Cortex of kidney (tissue), 1 donor: ENCODE measurements at places on chromosomes 6 and 20.

- DNase-seq, result no peak
Observed at GRCh38 chr6:125346201-125346925, 44.6 kb upstream of the HDDC2 start.

GRCh38 chr20:44584162-44584561 is 1.8 kb downstream of the PKIG start:
- no peak for DNase-seq

- no peak for DNase-seq
Observed at GRCh38 chr6:5706124-5707033, 300.3 kb downstream of the NRN1 start.

GRCh38 chr20:62959101-62959971 is 6.8 kb downstream of the SLC17A9 start:
- no peak for DNase-seq

- no peak for DNase-seq
Observed at GRCh38 chr6:68638230-68638900, 3.3 kb downstream of the ADGRB3 start.

DNA sequence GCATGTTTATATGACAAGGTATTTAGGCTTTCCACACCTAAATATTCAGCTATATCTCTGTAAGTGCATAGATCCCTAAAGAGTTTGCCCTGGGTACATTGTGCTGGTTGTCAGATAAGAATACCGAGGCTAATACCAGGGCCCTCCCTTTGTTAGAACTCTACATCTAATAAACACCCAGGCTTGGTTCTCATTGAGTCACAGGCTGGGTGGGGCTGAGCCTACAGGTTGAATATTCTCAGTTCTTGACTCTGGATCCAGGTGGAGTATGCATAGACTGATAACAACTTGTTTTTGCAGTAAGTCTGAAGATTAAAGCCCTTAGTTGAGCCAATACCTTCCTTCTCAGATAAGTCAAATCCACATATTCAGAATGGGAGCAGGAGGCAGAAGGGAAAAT is 312.2 kb upstream of the FLRT3 start:
- DNase-seq, result no peak

DNA sequence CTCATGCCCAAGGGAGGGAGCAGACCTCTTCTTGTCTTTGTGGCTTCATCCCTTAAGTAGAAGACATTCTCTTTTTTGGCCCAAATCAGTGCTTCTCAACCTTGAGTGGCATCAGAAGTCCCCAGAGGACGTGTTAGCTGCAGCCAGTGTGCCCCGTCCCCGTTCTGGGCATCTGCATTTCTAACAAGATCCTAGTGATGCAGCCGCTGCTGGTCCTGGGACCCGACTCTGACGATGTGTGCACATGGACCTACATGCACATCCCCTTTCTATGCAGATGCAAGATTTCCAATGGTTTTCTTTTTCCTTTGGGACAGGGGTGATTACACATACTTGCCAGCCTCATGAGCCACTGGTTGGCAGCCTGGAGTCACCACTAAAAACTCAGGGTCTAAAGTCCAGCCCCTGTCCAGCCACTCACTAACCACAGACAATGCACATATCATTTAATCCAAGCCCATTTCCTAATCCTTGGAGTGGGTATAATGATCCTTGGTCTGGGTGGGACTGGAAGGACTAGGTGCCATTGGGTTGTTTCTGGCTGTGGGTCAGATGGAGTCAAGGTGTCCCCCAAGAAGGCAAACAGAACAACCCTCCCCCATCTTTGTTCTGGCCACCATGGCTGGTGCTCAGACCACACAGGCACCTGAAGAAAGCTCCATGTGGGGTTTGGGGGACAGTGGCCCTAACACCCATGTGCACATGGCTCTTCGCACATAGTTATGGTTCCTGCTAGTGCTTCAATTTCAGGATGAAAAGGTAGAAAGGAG is 6.4 kb downstream of the ACSS1 start:
- DNase-seq, result no peak

DNA sequence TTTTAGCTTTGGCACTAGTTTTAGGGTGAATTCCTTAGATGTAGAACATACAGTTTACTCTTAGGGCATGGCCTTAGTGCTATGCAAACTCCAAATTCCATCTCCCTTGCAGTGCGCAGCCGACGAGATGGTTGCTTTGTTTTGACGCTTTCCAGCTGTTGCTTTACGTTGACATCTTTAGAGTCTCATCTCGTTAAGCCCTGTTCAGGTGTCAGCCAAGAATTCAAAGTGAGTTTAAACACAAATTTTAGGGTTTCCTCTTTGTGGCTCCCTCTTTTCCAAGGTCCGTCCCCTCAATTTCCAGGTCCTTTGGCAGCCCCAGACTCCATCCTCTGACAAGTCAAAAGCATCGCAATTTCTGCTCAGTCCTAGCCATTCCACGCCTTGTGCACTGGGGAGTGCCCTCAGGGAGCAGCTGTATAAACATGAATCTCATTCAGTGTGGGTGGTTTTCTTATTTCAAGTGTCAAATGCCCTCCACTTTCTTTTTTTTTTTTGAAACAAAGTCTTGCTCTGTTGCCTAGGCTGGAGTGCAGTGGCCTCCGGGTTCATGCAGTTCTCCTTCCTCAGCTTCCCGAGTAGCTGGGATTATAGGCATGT is 14.1 kb upstream of the MAK start:
- no peak for DNase-seq

- peak; percentile 22 for DNase-seq
Observed at GRCh38 chr6:24357336-24358218, at the start of gene DCDC2. Gene DCDC2 (minus strand): TSS chr6:24358059. CDS start chr6:24357750, 309 bp downstream.

DNA sequence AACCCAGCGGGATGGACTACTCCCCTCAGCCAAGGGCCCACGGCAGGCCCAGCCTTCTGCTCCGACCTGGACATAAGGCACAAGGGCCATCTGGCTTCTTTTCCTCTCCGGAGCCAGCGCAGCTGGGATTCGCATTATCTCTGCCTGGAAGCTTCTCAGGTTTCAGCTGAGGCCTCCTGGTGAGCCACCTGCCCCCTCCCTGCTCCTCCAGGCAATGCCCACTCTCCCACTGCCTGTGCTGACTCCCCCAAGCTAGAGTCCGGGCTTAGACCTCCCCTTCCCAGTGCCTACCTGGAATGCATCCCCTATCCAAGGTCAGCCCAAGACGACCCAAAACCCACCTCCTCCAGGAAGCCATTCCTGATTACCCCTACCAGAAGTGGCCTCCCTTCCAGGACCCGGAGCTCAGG is 60.7 kb downstream of the EZR start:
- no peak for DNase-seq

DNA sequence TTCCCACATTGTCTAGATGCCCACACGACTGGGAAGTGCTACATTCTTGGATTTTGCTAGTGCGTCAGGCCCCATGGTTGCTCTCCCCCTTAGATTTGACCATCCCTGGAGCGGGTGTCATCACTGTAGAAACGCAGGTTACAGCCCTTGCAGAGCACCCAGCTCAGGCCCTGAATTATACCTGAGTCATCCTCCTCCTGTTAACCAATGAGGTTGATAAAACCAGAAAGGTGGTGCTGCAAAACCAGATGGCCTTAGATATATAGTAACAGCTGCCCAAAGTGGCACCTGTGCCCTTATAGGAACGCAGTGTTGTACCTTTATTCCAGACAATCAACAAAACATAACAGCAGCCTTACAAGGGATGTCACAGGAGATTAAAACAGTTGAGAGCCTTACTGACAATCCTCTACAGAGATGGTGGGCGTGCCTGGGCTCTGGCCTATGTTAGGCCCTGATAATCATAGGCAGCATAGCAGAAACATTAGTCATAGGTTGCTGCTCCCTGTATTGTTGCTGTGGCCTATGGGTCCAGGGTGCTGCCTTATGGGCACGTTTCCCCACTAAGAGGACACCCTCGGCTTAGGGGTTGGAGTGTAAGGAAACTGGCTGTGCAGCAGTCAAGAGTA is 33.6 kb upstream of the HSF2 start:
- DNase-seq, result no peak

- DNase-seq, result no peak
Observed at GRCh38 chr20:11569163-11569562, 348.5 kb upstream of the BTBD3 start.
